ENCODE measurements at places on chromosomes 4 and X.

GRCh38 chr4:118354913-118355312 lies 2.1 kb upstream of the PRSS12 start:
- DNase-seq, result no peak

DNA sequence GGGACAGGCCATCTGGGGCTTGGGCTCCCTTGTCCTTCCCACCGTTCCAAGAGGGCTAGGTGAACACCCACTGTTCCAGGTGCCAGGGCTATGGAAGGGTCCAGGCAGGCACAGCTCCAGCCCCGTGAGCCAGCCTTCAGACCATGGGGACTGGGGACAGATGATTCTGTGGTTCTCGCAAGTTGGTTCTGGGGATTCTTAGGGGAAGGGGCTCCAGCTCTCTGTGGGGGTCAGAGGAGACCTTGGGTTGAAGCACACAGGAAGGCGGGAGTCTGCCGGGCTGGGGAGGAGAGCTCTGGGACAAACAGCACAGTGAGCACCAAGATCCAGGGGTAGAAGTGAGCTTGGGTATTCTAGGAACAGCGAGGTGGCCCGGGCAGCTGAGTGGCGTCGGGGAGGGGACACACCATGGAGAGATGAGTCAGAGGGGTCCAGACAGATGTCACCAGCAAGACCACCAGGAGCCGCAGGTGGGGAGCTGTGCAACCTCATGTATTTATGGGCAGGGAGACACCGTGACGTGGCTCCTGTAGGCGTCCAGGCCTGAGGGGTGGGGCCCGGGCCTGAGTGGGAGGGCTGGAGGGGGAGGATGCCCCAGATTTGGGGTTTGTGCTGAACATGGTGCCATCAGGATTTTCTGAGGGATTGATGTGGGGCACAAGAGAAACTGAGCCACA lies 48.8 kb upstream of the HMX1 start:
- DNase-seq, result no peak

GRCh38 chr4:188691811-188692210 lies 552.6 kb downstream of the TRIML1 start:
- no peak for DNase-seq

GRCh38 chr4:69056921-69057550 lies 39.2 kb upstream of the UGT2B7 start:
- no peak for DNase-seq

- DNase-seq, result no peak
Observed at GRCh38 chr4:86855572-86855971, 6.4 kb upstream of the SLC10A6 start.

DNA sequence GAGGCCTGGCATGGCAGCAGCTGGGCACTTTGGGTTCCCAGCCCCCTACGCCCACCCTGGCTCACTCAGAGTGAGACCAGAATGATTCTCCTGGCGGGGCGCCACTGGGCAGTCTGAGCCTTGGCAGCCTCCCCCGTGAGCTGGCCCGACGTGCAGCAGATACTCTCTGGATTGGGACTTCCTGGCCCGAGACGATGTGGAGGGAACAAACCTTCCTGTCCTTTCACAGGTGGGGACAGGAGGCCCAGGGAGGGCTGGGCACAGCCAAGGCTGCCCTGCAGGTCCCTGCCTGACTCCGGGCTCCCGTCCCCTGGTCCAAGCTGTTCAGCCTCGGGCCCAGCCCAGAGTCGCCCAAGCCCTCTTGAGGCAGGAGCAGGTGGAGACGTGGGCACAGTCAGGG lies 17.9 kb upstream of the ADD1 start:
- no peak for DNase-seq

All from activated CD4-positive, alpha-beta T cell treated with anti-CD3 and anti-CD28 coated beads for 4 hours (primary cell).